ENCODE measurements at places on chromosomes 1 and 21.

DNA sequence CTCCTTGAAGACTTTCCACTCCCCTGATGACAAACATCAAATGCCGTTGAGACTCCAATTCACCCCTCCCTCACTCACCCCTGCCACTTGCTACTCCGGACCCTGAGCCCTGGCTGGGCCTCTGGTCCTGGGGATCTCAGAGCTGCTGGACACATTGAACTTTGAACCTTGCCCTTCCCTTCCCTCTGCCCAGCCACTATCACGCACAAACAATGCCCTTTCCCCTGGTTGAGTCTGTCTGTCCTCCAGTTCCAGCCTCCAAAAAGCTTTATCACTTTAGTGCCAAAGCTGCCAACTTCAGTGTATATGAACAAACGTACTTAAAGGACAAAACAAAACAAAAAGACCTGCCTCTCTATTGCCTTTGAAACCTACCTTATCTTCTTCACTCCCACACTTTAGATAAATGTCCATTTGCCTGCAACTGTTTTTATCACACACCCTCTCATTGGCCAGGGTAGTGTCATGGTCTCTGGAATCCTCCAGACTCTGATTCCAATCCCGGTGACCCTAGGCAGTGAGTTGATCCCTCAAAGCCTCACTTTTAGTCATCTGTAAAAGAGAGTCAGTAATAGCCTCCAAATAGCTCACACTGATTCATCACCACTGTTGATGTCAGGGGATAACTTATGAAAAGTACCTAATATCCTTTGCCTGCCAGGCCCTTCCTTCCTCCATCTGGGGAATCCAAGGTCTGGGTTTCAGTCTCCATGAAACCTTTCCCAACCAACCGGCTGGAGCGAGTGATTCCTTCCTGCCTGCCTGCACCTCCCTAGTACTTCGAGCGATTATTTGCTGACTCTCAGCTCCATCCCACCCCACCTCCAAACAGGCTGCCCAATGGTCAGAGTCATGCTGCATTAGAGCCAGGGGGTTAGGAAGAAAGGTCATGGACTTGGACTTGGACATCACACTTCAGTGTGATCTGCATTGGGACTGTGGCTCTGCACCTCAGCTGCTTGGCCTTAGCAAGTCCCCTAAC, 15.9 kb upstream of the SPOCD1 start:
- no peak for DNase-seq

GRCh38 chr1:232899839-232900238, 50.6 kb upstream of the NTPCR start:
- DNase-seq = no peak

- no peak for DNase-seq
These were observed 8.2 kb downstream of the AMPD2 start for GRCh38 chr1:109627692-109628399.

GRCh38 chr1:110668549-110668948, 6.2 kb downstream of the KCNA3 start:
- no peak for DNase-seq

DNA sequence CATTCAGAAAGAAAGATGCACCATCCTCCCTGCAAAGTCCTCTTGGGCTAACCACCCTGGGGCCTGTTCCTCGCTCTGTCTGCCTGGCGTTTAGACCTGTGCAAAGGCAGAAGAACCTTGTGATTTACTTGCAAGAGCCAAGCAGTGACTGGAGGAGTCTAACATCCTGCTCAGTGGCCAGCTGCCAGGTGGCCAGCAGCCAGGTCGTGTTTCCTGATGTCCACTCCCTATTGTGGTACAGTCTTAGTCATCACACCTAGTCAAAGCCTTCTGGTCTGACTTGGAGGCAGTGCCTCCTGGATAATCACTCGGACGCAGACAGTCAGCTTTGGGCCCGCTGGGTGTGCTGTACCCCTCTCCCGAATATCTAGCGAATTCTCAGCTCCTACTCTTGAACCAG, 118.1 kb downstream of the PGBD5 start:
- peak; percentile 73 for DNase-seq

GRCh38 chr1:10106756-10107475, 74.2 kb downstream of the UBE4B start:
- no peak for DNase-seq

- no peak for DNase-seq
These were observed 54.4 kb downstream of the NID1 start for GRCh38 chr1:236010443-236010842.

GRCh38 chr1:234769986-234770795, 160.2 kb upstream of the IRF2BP2 start:
- DNase-seq = no peak

DNA sequence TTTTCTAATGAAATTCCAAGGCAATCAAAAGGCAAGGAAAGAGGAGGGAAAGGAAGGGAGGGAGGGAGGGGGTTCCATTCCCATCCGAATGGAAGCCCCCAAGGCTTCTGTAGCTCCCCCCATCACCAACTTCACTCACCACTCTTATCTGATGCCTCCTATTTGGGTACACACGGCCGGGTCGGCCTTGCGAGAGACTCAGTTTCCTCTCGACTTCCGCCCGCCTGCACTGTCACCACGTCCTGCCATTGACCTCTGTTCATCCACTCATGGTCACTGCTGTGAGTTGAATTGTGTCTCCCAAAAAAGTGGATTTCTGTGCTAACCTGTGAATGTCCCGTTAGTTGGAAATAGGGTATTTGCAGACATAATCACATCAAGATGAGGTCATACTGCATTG, 11.2 kb downstream of the PDE9A start:
- DNase-seq = no peak

DNA sequence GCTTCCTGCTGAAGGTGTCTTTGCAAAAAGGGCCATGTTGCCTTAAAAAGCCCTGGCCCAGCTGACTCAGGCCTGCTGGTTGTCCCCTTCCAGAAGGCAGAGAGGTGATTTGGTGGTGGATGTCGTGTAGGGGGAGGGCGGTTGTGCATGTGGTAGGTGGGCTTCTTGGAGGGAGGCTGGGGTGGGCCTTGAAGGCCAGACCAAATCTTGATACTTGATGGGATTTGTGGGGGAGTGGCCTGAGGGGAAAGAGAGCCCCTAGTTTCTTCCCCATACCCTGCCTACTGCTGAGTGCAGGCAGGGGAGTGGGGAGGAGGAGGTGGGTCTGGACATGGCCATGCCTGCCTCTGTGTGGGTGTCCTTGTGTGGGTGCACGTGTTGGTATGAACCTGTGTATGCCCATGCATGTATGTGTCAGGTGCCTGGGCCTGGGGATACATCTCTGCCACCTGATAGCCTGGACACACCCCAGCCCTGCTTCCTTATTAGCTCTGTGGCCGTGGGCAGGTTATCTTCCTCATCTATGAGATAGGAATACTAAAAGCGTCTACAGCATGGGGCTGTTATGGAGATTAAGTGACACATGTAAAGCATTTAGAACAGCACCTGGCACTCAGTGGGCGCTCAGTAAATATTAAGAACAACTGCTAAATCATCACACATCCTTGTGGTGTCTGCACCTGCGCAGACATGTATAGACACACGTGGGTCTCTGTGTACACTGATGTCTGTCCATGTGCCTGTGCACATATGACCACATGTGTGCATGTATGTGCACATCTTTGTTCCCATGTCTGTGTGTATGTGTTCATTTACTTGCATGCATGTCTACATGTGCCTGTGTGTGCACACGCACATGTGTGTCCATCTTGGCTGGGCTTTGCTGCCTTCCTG, 17.0 kb downstream of the FAM151A start:
- DNase-seq = no peak

DNA sequence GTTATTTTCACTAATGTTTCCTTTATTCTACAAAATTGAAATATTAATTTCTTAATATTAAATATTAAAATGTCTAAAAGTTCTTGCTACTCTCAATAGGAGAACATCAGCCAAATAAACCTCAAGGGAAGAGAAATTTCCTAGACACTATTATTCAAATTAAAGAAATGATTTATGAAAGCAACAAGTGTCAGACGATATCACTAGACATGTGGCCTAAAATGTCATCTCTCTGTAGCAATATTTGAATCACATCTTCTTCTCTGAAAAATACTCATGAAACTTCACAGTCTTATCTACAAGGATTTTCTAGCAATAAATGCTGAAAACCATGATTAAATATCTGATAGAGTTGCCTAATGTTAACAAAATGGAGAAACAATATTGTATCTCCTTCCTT, 2.5 kb upstream of the SERBP1 start:
- DNase-seq = no peak

- no peak for DNase-seq
These were observed 6.2 kb downstream of the ZNF326 start for GRCh38 chr1:90000934-90001676.

DNA sequence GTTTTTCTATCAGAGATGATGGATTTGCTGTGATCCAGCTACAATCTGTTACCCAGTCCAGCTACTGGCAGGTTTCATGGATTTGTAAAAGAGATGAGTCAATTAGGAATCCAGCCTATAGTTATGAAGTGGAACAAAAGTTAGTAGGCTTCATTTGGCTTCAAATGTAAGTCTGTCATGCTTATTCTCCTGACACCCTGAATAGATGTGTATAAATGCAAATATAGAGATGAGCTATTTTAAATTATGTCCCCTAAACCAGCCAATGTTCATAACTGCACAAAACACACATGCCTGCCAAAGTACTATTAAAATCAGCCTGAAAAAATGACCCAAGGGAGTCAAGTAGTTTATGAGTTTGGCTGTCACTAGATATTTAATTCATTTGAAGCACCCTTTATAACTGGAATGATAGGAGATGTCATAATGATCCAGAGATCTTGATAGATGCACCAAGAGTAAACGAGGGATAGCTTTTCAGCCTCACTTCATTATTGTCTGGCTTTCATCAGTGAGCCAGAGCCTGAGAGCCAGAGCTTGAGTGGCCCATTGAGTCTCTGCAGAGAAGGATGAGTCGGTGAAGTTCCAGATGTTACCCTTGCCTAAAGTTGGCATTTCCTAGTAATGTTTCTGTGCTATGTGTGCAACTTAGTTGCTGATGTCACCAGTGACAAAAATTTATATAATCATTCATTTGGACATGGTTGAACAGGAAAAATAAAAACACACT, 11.8 kb upstream of the NTMT2 start:
- DNase-seq = no peak

- no peak for DNase-seq
These were observed 61.4 kb downstream of the SCCPDH start for GRCh38 chr1:246785494-246786111.

GRCh38 chr1:11338284-11338924, 65.4 kb downstream of the UBIAD1 start:
- no peak for DNase-seq

DNA sequence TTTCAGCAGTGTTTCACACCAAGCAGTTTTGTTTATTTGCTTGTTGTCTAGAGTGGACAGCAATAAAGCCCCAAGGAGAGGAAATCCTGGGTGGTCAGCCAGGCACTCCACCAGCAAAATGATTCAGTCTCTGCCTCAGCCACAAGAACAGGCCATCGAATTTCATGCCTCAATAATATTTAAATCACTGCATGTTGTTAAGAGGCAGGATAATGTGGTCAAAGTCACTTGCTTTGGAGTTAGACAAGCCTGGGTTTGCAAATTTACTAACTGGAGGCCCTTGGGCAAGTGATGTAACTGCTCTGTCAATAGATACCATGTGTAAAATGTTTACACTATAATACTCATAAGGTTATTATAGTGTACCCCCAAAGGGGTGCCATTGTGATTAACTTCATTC, 349.6 kb downstream of the LMO4 start:
- DNase-seq = no peak

DNA sequence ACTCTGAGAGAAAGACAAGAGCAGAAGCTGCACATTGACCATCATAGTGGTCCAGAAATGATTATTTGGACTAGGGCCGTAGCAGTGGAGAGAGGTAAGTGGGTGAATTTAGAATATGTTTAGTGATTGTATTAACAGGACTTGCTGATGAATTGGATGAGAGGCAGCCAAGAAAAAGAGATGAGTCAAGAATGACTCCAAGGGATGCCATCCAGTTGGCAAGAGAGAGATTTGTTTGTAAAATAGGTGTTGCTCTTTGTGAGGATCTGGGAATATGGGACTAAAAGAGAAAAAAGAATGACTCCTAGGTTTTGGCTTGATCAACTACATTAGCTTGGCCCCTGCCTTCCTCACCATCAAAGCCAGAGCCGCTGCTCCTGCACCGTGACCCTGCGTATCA, 54.2 kb upstream of the ARTN start:
- DNase-seq = no peak

GRCh38 chr1:66563941-66564630, 30.1 kb downstream of the SGIP1 start:
- no peak for DNase-seq

DNA sequence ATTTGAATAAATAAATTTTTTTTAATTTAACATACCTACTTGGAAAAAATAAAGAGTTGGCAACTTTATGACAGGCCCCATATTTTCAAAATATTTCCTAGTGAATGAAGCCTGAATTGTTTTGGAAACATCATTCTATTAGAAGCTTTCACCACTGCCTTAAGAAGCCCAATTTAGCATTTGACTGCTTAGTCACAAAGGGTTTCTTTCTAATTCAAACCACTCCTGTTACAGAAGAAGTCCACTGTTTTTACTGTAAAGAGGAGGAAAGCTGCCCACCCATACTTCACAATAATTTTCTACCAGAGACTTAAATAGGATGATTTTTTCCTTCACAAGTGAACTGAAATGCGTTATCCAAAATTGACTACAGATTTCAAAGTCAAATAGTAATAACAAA, 534.6 kb upstream of the PTBP2 start:
- DNase-seq = no peak

- DNase-seq = peak; percentile 39
These were observed 74.9 kb downstream of the SLC66A1 start for GRCh38 chr1:19387045-19387467.
